Stimulated activated CD4-positive, alpha-beta T cell treated with anti-CD3 and anti-CD28 coated beads, Interleukin-2, amount 100 ng/mL, for 24 hours (primary cell): ENCODE measurements at places on chromosomes 3 and 15.

GRCh38 chr3:38117163-38117716, 19.7 kb downstream of the ACAA1 start:
- no peak for DNase-seq

- DNase-seq, result no peak
Observed at GRCh38 chr15:92112180-92112579, 258.7 kb downstream of the SLCO3A1 start.

DNA sequence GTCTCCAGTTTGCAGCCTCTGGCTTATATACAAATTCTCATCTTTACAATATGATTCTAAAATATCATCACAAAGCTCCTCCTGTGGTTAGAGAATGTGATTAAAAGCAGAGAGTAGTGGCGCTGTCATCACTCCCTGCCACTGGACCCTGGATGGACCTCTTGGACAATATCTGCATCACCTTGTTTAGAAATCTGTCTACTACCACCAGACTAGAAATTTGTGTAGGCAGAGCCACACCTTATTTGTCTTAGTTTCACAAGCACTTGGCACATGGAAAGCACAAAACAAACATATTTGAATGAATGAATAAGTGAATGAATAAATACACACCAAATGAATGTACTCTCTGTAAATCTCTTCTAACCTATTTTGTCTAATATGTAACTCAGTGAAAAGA, 68.1 kb downstream of the IMPG2 start:
- no peak for DNase-seq

GRCh38 chr15:97915261-97915660, 45.2 kb upstream of the ARRDC4 start:
- DNase-seq, result no peak

DNA sequence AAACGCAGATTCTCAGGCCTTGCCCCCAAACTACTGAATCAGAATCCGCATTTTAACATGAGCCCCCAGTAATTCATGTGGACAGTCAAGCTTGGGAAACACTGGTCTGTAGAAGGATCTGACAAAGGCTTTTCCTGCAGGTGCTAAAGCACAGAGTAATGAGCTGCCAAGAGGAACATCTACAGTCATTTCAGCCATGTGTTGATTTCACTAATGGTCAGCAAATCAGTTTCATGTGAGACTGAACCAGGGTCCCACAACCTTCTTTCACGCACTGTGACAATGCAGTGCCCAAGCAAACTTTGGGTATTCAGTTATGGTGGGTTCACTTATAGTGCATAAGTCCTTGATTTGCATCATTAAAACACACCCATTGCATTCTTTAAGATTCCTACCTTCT, 237.6 kb downstream of the TUSC7 start:
- no peak for DNase-seq

DNA sequence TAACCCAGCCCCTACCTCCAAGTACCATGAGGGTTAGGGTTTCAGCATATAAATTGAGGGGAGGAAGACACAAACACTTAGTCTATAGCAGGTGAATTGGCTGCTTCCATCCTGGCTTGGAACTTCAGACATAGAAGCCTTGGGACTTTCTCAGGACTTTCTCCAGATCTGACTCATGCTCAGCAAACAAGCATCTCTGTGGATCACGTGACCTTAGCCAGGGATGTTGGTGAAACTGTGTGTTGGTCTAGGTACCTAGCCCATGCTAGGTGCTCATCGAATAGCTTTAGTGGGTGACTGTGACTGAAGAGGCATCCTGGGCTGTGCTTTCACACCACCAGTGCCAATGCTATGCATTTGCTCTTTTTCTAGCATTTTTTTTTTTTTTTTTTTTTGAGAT, 58.9 kb downstream of the CD47 start:
- no peak for DNase-seq

GRCh38 chr15:80788536-80788935, 9.4 kb downstream of the CEMIP start:
- DNase-seq, result no peak

DNA sequence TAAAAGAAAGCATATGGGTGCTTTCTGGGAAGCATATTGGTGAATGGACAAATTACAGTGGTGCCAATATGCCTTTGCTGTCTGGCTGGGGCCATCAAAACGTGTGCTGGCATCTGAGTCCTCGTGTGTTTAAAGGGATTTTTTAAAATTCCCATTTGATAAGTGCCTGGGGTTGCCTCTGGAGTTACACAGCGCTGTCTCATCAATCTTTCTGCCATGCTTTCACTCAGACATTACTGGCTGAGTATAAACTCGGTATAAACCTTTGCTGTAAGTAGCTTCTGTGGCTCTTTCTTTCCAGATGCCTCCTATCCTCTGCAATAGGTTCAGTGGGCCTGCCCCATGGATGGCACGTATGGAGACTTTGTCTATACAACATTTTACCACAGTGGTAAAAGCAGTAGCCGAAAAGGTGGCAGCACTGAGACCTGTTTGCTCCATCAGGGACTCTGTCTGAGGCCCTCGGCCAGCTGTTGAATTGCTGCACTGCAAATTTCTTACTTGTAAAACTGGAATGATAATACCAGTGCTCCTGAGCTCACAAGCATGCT, 195.5 kb downstream of the LPP start:
- DNase-seq, result no peak

DNA sequence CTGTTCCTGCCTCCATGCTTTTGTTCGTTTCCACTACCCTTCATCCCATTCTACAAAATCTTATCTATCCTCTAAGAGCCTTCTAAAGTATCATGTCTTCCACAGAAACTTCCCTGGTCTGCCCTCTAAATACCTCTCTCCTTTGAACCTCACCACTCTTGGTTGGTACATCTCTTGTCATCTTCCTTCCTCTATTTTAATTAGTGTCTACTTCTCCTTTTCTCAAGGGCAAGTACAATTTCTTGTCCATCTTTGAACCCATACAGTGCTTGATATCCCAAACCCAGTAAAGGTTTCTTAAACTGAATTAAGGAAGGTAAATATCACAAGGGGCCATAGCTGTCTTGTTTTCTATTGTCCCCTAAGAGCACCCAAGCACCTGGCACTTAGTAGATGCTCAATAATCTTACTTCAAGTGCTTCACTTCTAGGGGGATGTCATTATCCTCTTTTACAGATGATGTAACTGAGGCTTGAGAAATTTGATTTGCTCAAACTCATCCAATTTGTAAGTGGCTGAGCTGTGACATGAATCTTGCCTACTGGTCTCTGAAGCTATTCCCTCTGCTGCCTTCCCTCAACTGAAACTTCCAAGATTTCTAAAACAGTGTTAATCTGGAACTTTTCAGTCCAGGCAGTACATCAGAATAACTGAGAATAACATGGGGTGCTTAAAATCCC, 2.6 kb upstream of the DAPK2 start:
- no peak for DNase-seq

GRCh38 chr3:192879346-192880031, 38.2 kb downstream of the MB21D2 start:
- no peak for DNase-seq

DNA sequence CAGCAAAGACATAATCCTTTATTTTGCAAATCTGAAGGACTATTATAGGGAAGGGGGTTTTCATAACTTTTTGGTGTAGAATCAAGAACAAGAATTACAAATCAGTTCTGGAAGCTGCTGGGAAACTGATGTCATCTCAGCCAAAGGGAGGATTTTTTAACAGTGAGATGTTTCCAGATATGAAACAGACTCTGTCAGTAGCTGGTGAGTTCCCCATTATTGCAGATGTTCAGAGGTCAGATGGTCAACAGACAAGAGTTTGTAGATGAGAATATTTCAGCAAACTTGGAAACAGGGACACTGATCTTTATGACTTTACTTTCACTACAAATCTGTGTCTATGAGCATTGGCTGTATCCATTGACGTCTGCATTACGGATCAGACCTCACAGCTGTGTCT, 71.9 kb upstream of the LPP start:
- DNase-seq, result no peak

DNA sequence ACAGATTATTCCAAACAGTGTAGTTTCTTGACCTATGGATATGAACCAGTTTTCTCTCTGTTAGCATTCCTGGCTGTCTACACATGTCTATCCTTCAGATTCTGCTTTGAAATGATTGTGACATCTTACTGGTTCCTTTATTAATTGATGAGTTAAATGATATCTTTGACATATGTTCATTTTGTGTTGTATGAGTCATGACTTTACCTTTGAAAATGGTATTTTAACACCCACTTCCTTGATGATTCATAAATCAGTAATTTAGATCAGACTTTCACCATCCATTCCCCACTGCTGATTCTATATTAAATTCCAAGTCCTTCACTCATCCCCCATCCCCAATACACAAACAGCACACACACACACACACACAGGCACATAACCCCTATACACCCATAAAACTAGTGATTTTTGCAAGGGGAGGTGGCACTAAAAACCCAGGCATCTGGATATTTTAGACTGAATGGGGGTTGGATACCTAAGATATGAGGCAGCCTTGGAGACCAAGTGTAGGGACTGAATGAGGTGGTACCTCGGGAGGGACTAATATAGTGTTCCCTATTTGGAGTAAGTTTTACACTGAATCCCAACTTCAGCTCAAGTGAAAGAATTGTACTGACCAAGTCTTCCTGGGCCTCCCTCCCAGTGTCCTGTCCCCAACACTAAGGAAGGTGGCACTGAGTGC, 9.7 kb downstream of the CCK start:
- no peak for DNase-seq
